ENCODE measurements at places on chromosomes 7 and 10.
A peak's percentile ranks its signal among the peaks of the same experiment; 100 is the strongest.

GRCh38 chr7:50528266-50529092 is 36.7 kb downstream of the DDC start:
- DNase-seq, result no peak

DNA sequence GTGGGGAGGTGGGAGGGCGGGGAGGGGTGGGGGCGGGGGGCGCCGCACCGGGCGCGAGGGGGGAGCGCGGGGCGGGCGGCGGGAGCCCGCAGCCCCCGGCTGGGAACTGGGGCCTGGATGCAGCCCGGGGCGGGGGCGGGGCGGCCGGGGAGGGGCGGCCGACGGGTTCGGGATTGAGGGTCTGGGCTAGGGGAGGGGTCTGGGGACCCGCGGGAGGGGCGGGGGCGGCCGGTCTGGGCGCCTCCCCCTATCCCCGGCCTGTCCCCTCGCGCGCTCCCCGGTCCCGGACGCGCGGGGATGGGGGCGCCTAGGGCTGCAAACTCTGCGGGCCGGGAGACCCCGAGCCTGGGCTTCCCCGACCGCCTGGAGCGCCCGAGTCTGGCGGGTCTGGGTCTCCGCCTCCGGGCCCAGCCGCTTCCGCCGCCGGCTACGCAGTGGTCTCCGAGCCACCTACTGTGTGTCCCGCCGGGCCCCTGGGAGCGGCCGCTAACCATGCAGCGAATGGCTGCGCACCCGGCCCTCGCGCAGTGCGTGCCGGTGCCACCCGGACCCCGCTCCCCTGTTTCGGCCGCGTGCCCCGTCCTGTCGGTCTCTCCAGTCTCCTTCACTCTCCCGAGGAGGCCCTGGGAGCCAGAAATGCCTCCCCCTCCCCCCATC is 375 bp upstream of the FGF8 start:
- no peak for DNase-seq

- DNase-seq, result no peak
Measured at GRCh38 chr7:84336303-84336702, 141.7 kb upstream of the SEMA3A start.

DNA sequence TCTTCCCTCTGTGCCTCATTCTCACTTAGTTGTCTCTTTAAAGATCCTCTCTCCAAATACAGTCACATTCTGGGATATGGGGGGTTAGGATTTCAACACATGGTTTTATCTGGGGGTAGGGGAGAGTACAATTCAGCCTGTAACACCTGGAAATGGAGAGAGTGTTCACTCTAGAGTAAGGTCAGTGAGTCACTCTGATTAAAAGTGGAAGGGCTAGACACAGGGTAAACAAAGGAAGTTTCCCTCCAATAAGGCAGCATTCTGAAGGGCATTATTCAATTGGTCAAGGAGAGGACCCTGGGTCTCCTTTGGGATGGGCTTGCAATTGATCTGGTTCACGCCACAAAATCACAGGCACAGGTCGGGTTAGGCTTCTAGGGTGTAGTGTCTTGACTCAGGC is 232.8 kb upstream of the NPSR1 start:
- DNase-seq, result no peak

DNA sequence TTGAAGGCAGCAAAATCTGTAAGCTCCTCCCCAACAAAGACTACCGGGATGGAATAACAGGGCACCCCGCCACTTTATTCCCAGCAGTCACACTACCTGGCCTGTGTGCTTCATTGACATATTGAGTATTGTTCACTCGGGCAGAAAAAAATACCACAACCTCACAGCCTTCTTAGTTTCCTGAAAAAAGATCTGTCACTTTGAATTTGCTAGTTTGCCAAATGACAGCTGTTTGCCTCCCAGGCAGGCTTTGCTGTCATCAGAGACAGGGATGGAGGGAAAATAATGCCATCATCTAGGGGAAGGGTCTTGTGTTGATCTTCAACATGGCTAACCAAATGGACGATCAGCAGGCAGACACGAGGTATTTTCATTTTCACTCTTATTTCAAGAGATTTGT is 26.9 kb downstream of the BMPER start:
- DNase-seq, result no peak

- DNase-seq, result no peak
Measured at GRCh38 chr10:13268841-13269240, 31.0 kb downstream of the PHYH start.

GRCh38 chr10:106053061-106053460 is 1111.4 kb downstream of the SORCS1 start:
- no peak for DNase-seq

DNA sequence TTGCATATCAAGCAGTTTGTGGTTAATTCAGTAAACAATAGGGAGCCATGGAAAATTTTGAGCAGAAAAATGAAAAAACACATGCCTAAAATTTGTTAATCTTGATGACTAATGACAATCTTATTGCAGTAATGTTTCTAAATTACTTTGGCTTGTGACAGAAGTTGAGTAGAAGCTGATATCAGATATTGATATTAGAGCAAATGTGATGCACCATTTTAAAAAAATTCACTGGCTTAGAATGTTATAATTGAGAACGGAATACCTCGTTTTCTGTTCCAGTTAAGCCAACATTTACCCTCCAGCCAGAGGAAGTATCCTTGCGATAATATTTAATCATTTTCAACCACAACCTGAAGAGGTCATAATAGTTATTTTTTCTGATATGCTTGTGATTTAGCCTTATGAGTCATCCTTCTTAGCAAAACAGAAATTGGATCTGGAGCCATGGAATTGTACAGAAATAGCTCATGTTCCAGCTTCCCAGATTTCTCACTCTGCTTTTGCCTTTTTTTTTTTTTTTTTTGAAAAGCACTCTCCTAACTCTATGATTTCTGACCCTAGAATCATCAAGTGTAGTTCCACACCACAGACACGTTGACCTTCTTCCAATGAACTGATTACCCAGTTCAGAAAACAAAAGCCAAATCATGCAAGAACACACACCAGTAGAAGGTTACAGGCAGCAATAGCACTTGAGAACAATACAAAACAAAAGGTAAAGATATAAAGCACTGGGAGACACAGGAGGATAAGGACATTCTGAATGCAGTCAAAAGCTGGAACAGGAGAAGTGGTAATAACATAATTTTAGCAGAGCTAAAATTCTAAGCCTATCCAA is 96.8 kb upstream of the PHYHIPL start:
- no peak for DNase-seq

DNA sequence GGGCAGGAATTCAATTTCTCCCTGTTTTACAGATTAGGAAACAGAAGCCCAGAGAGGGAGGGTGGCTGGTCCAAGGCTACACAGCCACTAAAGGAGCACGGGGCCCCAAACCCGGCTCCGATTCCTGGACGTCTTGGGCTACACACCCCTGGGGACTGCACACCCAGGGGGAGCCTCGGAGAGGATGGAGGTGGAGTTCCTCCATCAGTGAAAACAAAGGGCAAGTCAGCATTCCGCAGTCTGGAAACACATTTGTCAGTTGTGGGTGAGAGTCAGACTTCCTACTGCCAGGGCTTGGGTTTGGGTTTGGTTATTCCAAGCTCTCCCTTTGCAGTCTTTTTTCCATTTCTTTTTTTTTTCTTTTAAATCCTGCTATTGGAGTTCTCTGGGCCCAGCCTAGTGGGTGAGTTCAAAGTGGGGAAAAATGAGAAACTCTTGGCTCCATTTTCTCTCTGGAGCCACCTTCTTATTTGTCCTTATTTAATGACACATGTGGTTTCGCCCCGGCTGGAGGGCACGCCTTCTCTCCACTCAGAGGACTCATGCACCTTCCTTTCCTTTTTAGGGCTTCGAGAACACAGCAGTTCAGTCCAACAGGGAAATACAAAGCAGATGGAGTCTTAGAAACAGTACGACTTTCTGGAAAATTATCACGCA is 59.9 kb upstream of the AQP1 start:
- DNase-seq, result no peak

DNA sequence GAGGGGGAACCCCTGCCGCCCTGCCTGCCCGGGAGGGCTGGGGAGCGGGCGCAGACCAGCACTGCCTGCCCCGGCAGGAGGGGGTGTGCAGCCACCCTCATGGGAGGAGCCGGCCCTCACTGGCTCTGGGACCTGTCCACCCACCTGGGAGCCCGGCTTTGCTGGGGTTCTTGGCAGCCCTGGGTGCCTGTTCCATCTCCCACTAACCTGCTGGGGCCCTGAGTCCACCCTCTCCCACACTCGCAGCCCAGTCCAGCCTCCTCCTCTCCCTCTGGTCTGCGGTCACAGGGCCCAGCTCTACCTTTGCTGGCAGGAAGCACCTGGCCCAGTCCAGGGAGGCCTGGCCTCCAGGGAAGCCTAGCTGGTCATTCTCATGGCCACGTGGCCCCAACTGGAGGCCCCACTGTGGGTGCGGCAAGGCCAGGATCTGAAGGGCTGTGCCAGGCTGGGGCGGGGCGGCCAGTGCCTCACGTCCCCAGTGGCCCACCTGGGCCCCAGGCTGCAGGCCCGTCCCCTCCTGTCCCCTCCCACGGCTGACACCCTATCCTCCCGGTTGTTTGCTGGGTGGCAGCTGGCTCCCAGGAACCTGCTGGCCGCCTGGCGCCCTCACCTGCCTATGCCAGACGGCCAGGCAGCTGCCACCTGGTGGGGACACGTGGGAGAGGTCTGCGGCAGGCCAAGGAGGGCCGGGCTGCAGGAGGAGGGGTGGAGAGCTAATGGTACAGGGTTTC is at the start of gene TMEM184A:
TMEM184A (minus strand) TSS at position 393 of the 731 bp plus-strand sequence. CDS start 721 bp downstream, outside the sequence.
- peak; percentile 83 for DNase-seq

DNA sequence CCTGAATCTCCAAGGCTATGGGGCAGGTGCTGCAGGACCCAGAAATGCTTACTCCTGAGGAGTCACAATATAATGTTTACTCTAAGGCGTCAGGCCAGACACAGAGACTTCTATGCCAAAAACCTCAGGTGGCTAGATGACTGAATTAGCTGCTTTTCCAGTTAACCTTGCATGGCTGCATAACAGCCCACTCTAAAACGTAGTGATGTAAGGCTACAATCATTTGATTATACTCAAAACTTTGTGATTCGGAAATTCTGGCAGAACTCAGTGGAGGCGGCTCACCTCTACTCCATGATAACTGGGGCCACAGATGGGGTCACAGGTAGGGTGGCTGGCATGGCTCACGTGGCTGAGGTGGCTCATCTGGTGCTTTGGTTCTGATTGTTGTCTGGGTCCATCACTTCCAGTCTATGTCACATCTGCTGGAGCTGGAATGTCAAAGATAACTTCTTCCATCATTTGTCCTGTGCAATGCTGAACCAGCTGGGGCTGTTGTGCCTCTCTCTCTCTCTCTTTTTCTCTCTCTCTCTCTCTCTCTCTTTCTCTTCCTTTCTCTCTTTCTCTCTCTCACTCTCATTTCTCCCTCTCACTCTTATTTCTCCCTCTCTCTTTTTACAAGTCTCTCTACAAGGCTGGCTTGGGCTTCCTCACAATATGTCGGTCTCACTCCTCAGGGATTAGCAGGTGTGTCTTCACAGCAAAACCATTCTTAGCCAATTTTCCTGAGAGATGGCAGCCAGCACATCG is 11.8 kb downstream of the TMEM72 start:
- no peak for DNase-seq

- DNase-seq, result no peak
Measured at GRCh38 chr10:87659571-87660483, at the start of gene PAPSS2. TSS of gene PAPSS2 (plus strand) at chr10:87659878. CDS start at chr10:87659982, 104 bp downstream.

DNA sequence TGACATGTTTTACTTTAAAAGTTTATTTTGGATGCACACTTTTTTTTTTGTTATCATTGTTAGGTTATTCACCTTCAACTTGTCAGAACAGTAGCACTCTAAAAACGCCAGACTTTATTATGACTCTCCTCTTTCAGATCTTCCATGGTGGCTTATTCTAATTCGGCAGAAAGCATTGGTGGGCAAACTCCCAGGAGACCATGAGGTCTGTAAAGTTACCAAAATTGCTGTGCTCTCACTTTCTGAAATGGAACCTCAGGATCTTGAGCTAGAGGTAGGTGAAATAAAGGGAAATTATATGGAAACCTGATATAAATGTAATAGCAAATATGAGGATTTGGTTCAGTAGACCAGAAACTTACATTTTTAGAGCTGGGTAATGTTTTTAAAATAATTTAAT is 55.6 kb downstream of the INPP5F start:
- no peak for DNase-seq

DNA sequence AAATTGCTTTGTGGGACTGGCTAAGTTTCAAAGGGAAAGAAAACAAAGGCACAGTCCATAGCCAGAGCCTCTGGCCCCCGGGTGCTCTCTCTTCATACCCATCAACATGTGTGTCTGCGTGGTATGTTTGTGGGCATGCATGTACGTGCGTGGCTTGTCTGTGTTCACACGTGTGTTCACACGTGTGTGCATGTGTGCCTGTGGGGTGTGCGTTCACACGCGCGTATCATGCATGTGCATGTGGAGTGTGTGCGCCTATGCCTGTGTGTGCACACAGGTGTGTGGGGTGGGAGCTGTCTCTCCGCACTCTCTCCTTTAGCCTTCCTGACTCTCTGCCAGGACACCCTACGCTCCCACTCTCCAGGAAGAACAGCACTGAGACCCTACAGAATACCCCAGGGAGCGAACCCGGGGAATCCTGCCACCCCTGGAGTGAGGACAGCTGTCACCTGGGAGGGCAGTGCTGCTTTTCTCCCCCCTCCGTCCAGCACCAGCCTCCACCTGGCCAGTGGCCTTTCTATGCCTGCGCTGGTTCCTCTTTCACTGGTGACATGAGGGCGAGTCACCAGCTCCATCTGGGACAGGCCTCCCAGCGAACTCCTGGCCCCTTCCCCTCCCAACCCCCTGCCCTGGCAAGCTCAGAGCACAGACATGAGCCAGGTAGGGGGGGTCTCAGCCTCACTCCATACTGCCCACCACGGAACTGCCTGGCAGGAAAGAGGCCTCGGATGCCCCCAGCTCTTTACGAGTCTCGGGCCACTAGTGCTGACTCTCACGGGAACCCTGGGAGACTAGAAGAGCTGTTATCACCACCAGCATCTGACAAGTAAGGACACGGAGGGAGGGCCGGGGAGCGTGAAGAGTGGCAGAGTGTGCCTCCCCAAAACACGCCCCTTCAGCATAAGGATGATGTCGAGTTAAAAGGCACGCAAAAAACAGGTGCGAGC is 16.5 kb downstream of the WDR86 start:
- DNase-seq, result no peak

- DNase-seq, result no peak
Measured at GRCh38 chr10:126104767-126105166, 208.4 kb downstream of the FANK1 start.

DNA sequence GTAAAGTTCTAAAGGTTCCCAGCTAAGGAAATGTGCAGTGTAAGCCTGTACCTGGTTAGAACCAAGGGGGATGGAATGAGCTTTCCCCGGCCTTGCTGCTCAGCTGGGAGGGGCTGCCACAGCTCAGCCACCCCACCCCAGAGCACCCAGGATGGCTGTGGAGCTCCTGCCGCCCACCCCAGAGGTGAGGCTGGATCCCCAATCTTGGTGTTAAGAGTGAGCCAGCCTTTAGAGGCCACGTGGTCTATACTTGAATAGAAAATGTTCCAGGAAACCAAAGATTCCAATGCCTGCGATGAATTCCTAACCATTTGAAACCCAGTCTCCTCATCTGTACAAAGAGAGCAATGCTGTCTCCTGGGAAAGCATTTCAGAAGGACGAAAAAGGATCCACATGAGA is 16.5 kb downstream of the DIP2C start:
- DNase-seq, result no peak

Data from NCI-H187 treated with DMSO at 0.1 percent for 48 hours (cell line).